ENCODE measurements at places on chromosomes 7 and 10. TPM values are rescaled to one million over a fixed set of nuclear protein-coding genes. Genes with fewer than 3 reads are reported as not detected.

DNA sequence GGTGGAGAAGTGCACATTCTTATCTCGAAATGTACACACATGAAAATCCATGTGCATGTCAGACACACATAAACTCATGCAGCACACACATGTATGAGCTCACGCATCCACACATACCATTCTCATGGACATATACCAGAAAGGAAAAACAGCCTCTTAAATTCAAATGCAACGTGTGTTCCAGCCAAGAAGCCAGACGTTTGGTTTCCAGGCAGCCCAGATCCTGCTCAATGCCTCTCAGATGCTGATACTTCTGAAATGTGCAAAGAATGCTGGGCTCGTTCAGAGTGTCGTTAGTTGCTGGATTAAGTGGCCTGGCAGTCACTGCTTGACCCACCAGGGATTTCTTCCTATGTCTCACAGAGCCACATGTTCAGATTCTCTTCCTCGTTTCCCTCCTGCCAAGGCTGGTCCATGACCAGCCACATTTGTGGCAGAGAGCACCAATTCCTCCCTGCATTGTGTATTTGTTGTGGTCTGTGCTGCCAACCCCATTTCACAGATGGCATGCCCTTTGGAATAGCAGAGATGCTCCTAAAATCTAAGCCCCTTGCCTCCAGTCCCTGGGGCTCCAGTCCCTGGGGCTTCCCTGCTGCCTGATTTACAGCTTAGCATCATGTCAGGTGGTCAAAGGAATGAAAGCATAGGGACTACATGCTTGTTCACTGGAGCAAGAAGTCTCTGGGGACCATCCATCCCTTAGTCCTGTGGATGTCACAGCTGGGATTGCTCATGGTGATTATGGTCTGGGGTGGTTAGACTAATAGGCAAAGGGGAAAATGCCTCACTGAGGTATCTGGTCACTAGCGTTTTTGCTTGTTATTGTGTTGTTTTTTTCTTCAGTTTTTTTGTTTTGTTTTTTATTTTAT, 426.6 kb downstream of the PLXNA4 start:
- no peak for DNase-seq

- DNase-seq = no peak
Measured at GRCh38 chr7:127892488-127893314, 138.5 kb downstream of the LRRC4 start.

- DNase-seq = peak; percentile 67
Measured at GRCh38 chr7:47763063-47763974, 181.4 kb upstream of the TNS3 start.

DNA sequence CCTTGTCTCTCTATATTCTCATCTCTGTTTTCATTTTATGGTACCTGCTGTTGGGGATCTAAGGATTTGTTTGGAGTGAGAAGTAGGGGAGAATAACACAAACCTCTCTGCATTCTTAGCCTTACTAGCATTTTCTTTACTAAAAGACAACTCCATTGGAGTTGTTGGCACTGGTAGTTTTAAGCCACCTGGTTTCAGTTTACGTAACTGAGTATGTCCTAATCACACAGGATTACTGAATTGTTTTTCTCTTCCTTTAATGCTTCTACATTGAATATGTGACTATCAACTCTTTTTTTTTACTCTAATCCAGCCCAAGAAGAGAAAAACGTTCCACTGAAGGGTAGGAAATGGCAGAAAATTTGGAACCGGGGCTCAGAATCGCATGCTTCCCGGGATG, 30.0 kb upstream of the TRIL start:
- no peak for DNase-seq

OPN1SW gene
- total RNA-seq = not detected

DIP2C gene
- 22.6 TPM for total RNA-seq

SPOCK2 gene
- 19.7 TPM for total RNA-seq

ZNF804B gene
- 0.19 TPM for total RNA-seq

PKD2L1 gene
- total RNA-seq = not detected
